ENCODE measurements at places on chromosomes 12 and 14.

GRCh38 chr14:72222046-72222445, 289.8 kb downstream of the RGS6 start:
- DNase-seq: no peak

GRCh38 chr12:69065775-69066174, 132.8 kb upstream of the CPM start:
- no peak for DNase-seq

DNA sequence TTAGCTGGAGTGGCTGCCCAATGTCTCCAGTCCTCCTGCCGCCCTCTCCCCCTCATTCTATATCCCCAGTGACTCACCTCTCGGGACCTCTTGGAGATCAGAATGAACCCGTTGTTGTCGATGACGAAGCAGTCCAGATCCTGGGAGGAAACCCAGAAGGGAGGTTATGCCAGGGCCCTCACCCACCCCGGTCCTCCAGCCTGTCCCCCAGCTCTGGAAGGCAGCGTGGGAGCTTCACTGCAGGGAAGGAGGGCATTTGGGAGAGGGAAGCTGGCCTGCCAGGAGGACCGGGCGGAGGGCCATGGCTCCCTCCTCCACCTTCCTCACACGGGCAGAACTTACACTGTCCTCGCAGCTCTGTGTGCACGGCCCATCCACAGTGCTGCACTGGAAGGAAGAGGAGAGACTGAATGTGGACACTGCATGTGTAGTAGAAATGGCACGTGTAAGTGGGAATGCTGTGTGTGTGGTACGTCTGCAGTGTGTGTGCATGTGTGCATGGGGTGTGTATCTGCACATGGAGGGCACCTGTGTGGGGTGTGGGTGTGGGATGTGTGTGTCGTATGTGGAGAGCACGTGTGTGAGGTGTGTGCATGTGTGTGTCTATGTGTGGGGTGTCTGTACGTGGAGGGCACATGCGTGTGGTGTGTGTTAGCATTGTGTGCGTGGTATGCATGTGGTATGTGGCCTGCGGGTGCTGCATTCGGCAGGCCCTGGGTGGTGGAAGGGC, 10.0 kb upstream of the LRTM2 start:
- DNase-seq: no peak

DNA sequence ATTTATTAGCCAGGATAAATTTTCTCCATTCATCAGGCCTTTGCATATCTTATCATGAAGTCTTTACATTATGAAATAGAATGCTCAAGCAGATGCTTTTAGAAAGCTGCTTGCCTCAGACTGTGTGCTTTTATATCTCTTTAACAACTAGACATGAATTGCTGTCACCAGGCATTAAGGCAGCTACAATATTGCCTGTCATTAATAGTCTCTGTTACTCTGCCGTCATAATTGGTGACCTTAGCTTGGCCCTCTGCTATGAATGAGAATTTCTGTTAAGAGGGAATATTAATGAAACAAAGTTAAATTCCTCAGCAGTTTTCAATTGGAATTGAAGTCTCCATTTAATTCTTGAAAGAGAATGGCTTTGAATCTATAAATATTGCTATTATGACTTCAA, 266.8 kb upstream of the MIS18BP1 start:
- no peak for DNase-seq

- DNase-seq: no peak
Observed at GRCh38 chr14:54794159-54794558, 108.5 kb downstream of the GCH1 start.

GRCh38 chr12:124862768-124863415, 772 bp downstream of the SCARB1 start:
- DNase-seq: no peak

GRCh38 chr12:26276709-26277108, 81.3 kb downstream of the SSPN start:
- no peak for DNase-seq

GRCh38 chr12:68236421-68237059, 10.9 kb upstream of the IL26 start:
- no peak for DNase-seq
